H9 (cell line): ENCODE measurements at places on chromosomes 12 and 14. TPM values are rescaled to one million over a fixed set of nuclear protein-coding genes. Genes with fewer than 3 reads are reported as not detected.

DNA sequence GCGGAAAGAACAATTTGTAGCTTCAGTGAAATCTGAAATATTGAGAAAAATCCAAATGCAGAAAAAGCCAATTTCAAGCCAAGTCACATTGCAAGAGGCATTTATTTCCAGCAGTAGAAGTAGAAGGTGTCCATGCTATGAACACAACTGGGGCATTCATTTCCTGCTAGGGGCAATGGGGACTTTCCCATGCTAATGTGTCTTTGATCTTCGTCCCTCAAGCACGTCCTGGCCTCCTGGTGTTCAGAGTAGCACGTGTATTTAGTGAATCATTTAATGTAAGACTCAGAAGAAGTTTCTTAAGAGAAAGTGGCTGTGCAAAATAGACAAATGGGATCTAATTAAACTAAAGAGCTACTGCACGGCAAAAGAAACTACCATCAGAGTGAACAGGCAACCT lies 267.9 kb downstream of the TMEM132C start:
- no peak for DNase-seq

GRCh38 chr12:57612711-57613426 lies 1.6 kb downstream of the ARHGEF25 start:
- no peak for DNase-seq

DNA sequence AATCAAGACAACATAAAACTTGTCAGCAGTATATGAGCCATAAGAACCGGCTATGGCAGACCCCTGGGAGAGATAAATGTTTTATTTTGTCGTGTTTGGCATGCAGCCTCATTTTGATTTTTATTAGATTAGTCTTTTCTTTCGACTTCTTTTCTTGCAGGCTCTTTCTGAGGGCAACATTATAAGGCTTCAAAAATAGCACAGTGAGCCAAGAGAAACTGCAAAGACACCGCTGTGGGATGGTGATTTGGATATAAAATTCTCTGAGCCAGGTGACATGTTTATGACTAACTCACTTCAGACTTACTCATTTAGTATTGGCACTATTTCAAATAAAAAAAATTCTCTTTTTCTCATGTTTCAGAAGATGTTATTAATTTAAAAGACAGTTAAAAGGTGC lies 96.8 kb upstream of the PKP2 start:
- DNase-seq, result no peak

- DNase-seq, result no peak
Measured at GRCh38 chr12:6553051-6553868, 2.6 kb downstream of the IFFO1 start.

DNA sequence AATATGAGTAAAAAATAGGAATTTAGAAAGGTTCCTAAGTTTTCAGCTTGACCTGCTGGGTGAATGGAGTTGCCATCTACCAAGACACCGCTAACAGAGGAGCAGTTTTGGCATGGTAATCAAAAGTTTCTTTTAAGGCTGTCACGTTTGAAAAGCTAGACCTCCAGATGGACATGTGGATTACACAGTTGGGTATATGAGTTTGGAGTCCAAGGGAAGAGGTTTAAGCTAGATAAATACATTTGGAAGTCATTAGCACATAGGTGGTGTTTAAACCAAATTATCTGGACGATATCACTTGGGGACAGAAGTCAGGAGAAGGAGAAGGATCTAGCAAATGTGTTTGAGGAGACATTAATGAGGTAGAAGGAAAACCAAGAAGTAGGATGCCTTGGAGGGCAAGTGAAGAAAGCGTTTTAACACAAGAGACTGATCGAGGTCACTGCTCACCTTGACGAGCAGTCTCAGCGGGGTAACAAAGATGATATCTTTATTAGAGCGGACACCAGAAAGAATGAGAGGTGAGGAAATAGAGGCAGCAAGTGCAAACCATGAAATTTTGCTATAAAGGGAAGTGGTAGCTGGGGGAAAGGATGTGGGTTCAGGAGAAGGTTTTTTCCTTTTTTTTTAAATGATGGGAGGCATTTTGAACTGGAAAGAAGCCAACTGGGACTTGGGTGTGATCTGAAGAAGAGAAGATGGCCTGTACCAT lies 17.6 kb downstream of the PNP start:
- no peak for DNase-seq

- no peak for DNase-seq
Measured at GRCh38 chr12:132771126-132771838, 9.7 kb upstream of the ANKLE2 start.

DNA sequence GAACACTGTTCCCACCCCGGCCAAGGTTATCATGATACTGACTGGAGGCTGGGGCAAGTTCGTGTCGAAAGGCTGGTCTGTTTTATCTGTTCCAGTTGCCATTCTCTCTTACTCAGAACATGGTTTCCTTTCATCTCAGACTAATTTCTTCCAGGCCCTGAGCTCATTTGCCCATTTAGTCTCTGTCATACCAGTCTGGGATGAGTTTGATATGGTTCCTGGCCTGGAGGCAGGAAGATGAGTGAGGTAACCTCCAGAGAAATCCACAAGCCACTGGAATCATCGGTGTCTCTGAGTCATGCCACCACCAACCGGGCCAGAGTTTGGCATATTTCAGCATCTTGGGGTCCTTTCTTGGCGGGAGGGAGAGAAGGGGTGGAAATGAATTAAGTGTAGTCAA lies 114.7 kb downstream of the NTF3 start:
- DNase-seq, result no peak

DNA sequence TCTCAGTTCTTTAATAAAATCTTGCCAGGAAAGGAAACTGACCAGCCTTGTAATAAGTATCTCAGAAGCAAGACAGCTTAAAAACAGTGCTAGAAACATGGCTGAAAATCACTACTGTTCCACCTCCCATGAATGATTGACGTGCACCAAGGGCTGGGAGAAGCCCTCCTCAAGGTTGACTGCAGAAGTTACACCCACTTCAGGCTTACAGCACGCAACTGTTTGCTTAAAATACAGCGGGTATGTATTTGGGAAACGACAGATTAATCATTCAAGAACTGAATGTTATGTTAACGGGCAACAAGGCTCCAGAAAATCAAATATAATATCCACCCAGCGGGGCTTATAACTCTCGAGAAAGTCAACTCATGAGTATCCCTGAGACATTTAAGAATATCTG lies 22.1 kb downstream of the PRKD1 start:
- DNase-seq, result no peak

- DNase-seq, result no peak
Measured at GRCh38 chr12:132784580-132784979, 22.9 kb upstream of the ANKLE2 start.

DNA sequence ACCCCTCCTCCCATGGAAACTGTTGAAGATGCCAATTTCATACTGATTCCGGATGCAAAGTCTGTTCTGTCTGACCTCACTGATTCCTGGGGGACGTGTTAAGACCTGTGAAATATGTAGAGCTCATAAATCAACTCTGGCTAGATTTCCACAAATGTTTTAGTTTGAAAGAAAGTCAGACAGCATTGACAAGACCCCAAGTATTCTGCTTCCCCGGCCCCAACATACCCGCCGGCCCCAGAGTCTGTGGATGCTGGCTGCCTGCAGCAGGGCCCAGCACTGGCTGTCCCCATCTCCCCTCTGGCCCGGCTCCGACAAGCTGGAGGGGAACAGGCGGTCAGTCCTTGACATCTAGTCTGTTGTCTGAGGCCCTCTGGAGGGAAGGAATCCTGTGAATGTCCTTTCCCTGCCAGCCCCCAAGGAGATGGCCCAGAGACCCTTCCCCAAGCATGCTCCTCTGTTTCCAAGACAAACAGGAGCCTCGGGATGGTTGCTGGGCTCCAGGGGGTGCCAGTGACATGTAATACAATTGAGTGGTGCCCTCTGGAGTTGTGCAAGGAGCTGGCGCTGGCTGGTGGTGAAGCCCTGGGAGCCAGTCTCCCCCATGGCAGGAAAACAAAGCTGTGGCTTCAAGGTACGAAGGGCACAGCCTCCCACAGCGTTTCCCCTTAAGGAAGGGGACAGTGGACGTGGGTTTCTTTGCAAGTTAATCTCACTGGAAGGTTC lies 22.3 kb downstream of the FBLN5 start:
- DNase-seq, result no peak

GRCh38 chr14:87483271-87484260 lies 509.4 kb downstream of the GALC start:
- DNase-seq, result no peak

GRCh38 chr12:57234571-57235016 lies 5.1 kb downstream of the SHMT2 start:
- DNase-seq, result no peak

DNA sequence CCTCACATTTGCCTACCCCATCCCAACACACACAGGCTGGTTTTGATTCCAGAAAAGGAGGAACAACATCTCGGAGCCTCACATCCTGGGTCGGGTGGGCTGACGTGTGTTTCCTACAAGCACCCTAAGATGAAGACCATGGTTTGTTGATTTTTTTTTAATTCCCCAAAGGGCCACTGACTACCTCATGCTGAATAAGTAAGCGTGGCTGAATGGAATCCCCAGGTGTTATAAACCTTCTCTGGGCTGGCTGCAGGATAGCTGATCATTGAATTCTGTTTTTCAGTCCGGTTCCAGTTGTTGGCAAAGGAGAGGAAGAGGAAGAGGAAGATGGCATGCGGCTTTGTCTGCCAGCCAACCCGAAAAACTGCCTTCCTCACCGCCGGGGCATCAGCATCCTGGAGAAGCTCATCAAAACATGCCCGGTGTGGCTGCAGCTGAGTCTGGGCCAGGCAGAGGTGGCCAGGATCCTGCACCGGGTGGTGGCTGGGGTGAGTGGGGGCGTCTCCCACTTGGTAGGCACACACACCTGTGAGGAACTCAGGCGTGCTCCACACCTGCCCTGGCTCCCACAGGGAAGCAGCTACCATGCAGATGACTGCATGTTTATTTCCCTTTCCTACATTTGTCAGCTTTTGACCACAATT lies 42.0 kb downstream of the RIN3 start:
- no peak for DNase-seq

DNA sequence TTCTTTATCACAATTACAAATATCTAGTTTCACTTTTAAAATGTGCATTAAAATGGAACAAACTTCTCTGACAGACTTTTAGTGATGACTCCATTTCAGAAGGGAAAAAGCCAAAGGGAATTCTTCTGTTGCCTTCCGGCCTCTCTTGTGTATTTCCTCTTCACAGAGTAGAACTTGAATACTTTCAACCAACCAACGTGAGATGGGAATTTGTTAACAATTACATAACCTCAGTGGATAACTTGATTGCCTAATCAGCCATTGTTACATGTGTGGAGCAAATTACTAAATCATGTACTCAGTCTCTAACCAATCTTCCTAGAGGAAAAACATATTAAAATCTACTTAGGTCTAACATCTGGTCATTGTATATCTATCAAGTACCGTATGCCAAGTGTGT lies 291.1 kb downstream of the SYT1 start:
- no peak for DNase-seq

DNA sequence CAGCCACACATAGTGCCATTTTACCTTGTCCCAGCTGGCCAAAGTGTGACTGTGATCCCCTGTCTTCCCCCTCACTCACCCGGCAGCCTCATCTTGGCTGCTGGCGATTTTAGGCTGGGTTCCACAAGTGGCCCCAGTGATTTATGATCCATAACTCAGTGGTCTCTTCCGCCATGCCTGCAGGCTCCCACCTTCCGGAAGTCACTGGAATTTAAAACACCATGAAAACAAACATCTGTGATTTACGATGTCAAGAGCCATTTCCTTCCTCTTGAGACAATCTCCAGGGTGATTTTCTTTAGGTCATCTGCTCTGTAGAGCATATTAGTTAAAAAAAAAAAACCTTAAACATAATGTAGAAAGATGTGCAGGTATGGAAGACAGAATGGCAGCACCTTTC lies 282.3 kb downstream of the CACNA1C start:
- DNase-seq, result no peak

DNA sequence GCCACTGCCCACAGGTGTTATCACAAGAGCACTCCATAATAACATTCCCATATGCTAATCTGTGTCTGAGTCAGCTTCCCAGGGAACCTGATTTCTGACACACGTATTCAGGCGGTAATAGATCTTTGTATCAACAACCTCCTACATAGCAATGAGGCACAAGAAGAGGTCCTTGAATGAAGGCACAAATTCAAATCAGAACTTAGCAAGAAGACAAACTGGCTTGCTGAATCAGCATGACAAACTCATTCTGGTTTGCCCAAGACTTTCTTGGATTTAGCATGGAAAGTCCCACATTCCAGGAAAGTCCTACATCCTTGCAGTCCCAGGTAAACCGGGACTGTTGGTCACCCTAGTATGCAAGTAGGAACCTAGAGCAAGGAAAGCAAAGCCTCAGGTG lies 33.9 kb upstream of the RNU6-7 start:
- DNase-seq, result no peak

- DNase-seq, result no peak
Measured at GRCh38 chr12:70178038-70178437, 65.2 kb upstream of the CNOT2 start.

GRCh38 chr14:77585385-77585784 lies 31.1 kb downstream of the SPTLC2 start:
- no peak for DNase-seq

- no peak for DNase-seq
Measured at GRCh38 chr12:117564881-117565280, 203.5 kb upstream of the NOS1 start.

DNA sequence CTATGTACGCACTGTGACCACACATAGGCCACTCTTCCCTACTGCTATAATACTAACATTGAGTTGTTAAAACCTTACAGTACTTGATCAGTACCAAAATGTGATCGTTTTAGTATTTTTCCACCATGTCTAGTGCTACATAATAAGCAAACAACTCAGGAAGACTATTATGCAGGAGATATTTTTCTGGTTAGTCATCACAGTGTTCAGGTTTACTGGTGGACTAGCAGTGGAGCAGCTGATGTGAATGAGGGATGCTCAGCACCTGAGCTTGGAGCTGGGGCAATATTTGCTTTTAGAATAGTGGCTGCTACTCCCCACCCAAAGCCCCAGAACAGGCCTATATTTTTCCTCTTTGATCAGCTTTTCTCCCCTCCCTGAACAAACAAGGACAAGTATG lies 513.1 kb downstream of the KCNH5 start:
- no peak for DNase-seq

GRCh38 chr14:99541211-99541610 lies 60.0 kb downstream of the CCNK start:
- no peak for DNase-seq

DHRS2 gene
- total RNA-seq, result 0.66 and 0.77 TPM in 2 replicates

FOXN4 gene
- total RNA-seq, result 0.29 and 0.39 TPM in 2 replicates

TMTC1 gene
- total RNA-seq, result 16.1 TPM in 2 replicates

CIDEB gene
- not detected in 2 replicates for total RNA-seq

KCNC2 gene
- total RNA-seq, result not detected in 2 replicates

FSCB gene
- not detected in 2 replicates for total RNA-seq

MOK gene
- 2.8 and 3.0 TPM in 2 replicates for total RNA-seq

PTCSC3 gene
- total RNA-seq, result not detected in 2 replicates

SSPN gene
- 0.72 and 0.81 TPM in 2 replicates for total RNA-seq

LYZ gene
- not detected in 2 replicates for total RNA-seq

CD69 gene
- not detected in 2 replicates for total RNA-seq

ALG10B gene
- total RNA-seq, result 4.2 and 6.8 TPM in 2 replicates
